IMR-90 (cell line): ENCODE measurements at places on chromosomes 7 and 10. TPM values are rescaled to one million over a fixed set of nuclear protein-coding genes. Genes with fewer than 3 reads are reported as not detected.

- H3K4me1 ChIP-seq, result peaks cover 5% of the 10 kb centered on the region
- H3K27me3 ChIP-seq, result no peaks in the 10 kb centered on the region
- no peak for DNase-seq
- H3K27ac ChIP-seq, result no peak overlapping the region; the same call in 1 of the 2 replicates
Observed at GRCh38 chr7:11213266-11213665, 239.6 kb downstream of the PHF14 start.

GRCh38 chr10:43258562-43259212 lies 8.2 kb downstream of the RASGEF1A start:
- no peak for DNase-seq
- H3K36me3 ChIP-seq, result no peaks in the 10 kb centered on the region
- peaks cover 26% of the 10 kb centered on the region for H3K27me3 ChIP-seq
- H3K4me1 ChIP-seq, result no peaks in the 10 kb centered on the region
- no peak overlapping the region for H3K4me3 ChIP-seq

- H3K4me3 ChIP-seq, result no peak overlapping the region
- H3K27me3 ChIP-seq, result no peaks in the 10 kb centered on the region
- no peak overlapping the region for H3K27ac ChIP-seq
- no peaks in the 10 kb centered on the region for H3K4me1 ChIP-seq
- DNase-seq, result no peak
Observed at GRCh38 chr7:143308632-143309031, 7.3 kb upstream of the CLCN1 start.

DNA sequence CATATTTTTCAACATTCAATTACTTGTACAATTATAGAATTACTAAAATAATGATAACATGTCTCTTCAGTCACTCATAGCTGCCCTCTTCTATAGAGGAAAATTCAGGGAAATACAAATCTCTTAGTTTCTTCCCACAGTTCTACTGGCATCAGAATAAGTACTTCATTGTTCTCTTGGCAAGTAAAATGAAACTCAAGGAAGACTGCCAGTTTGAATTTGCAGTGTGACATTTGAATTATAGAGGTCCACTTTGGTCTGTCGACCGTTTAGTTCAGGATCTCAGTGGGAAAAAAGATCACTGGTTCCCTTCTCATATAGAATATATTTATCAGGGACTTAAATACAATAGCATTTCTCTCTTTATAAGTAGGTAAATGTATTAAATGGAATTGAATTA lies 114.5 kb downstream of the PON1 start:
- no peak for DNase-seq
- H3K4me1 ChIP-seq, result no peaks in the 10 kb centered on the region

Gene HOXA2
- total RNA-seq, result 1.6 and 1.7 TPM in 2 replicates

Gene C7orf57
- not detected in 2 replicates for total RNA-seq

Gene LDB3
- total RNA-seq, result 0.28 and 0.36 TPM in 2 replicates

Gene FAM221A
- total RNA-seq, result 1.1 and 1.4 TPM in 2 replicates
